ENCODE measurements at places on chromosomes 5 and 9.

GRCh38 chr9:100052375-100052774 is 46.4 kb downstream of the ERP44 start:
- no peak for DNase-seq

DNA sequence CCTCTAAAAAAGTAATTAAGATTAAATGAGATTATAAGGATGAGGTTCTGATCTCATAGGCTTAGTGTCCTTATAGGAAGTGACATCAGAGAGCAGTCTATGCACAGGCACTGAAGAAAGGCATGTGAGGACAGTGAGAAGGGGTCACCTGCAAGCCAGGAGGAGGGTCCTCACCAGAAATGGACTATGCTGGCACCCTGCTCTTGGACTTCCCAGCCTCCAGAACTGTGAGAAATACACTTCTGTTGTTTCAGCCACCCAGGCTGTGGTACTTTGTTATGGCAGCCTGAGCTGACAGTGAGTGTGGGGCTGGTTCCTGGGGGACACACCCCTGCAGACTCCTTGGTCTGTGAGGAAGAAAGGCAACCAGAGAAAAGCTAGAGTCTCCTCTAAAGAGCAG is 34.7 kb upstream of the IL6ST start:
- DNase-seq, result no peak

GRCh38 chr5:134100283-134101091 is 14.0 kb upstream of the TCF7 start:
- DNase-seq, result no peak

DNA sequence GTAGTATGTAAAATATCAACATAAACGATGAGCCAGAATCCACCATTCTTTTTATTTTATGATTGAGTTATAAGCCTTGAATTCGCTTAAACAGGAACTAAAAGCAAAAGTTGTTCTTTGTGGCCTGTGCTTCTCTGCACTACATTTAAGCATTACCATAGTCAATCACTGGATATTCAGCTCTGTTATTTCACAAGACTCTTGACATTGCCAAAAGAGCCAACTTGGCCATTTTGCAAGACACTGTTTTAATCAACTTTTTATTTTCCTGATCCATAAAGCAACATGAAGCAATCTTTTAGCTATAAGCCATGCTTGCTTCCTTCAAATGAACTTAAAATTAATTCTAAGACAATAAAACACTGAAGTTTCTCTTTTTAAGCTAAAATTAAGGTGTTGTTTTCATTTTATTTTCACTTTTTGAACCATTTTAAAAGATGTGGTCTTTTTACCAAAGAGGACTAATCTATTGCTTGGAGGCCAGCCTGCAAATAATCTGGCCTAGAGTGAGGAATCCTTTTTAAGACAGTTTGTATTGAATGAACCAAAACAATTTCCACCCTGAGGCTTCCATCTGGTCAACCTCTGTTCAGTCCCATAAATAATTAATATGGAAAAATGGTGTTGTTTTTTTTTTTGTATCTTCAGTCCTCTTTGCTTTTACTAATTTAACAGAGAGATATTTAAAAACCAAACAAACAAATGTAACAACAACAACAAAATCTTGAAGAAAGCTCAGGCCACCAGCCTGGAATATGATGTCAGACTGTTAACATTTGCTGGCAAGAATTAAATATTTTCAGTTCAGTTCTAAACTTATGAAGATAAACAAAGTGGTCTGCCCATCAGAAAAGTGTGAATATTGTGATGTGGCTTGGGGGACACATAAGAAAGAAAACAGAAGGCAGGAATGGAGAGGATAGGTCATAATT is 274.4 kb downstream of the MARCHF11 start:
- no peak for DNase-seq

DNA sequence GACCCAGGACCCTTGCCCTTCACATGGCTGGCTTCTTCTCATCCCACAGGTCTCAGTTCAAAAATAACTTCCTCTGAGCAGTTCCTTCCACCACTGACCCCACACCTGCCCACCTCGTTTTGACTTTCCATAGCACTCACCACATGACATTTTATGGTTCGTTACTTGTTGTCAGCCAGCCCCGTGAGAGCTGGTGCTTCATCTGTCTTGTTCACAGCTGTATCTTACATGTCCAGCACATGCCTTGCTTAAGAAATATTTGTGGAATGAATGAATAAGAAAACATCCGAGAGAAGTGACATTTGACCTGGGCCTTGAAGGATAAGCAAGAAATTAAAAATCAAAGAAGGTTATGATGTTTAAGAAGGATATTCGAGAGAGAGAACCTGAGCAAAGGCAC is 193.9 kb downstream of the RFK start:
- DNase-seq, result no peak

- DNase-seq, result no peak
Observed at GRCh38 chr9:22108581-22109370, 99.7 kb upstream of the CDKN2B start.

GRCh38 chr9:6917162-6917561 is 159.4 kb downstream of the KDM4C start:
- DNase-seq, result no peak

DNA sequence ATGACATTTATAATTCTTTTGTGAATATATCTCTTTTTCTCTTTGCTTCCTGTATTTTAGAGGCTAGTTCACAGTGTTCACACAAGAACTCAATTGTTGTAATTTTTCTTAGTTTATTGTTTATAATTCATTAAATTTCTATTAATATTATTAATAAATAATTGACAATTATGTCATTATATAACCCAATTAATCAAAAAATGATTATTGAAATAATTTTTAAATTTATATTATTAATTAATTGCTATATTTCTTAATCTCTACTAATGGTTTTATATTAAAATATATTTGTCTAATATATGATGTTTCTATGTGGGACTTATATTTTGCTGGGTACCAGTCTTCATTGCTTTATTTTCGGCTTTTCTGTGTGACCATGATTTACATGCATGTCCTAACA is 618.4 kb downstream of the CDH9 start:
- DNase-seq, result no peak

GRCh38 chr9:87233899-87234455 is 263.7 kb upstream of the DAPK1 start:
- DNase-seq, result no peak

GRCh38 chr9:106981396-106982287 is 118.7 kb downstream of the ZNF462 start:
- DNase-seq, result no peak

DNA sequence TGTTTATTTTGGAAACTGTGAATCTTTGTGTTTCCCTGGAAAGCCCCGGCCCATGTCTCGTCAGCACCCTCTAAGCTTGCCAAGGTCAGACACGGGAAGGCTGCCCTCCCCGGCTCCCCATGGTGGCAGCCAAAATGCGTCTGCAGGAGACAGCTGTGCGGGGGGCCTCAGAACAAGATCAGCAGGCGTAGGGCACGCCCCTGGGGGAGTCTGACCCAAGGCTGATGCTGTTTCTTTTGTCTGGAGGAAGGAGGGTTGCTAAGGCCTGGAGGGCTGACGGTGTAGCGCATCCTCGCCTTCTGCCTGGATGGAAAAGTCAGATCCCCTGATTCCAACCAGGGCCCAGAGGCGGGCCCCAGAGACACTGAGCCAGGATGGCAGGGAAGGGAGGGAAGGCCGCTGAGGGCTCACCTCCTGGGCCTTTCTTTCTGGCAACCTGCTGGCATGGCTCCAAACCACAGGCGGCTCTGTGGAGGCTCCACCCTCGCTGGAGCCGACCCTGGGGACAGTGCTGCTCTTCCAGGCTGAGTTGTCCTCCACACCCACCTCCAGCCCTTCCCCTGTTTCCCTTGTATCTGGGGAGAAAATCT is 57.2 kb downstream of the OLFM1 start:
- no peak for DNase-seq

GRCh38 chr5:77871946-77872345 is 95.8 kb upstream of the TBCA start:
- no peak for DNase-seq

DNA sequence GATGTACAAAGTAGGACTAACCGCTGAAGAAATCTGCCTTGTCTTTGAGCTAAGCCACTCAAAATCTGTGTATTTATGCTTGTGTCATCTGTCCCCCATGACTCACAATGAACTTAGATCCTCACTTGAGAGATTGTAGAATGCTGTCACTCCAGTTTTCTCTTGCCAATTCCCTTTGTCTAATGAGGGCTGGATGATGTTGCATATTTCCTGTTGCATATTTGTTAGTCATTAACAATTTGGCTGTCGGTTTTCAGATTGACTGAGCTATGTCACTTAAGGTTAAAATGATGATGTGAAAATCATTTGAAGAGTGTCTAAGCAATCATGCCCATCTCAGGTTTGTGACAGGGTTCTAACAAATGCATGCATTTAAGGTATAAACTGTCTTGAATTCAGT is 481.7 kb downstream of the CDH10 start:
- no peak for DNase-seq

- peak; percentile 53 for DNase-seq
Observed at GRCh38 chr5:848671-849111, 2.1 kb downstream of the ZDHHC11 start.

- DNase-seq, result no peak
Observed at GRCh38 chr9:117104716-117105495, 310.0 kb downstream of the ASTN2 start.

DNA sequence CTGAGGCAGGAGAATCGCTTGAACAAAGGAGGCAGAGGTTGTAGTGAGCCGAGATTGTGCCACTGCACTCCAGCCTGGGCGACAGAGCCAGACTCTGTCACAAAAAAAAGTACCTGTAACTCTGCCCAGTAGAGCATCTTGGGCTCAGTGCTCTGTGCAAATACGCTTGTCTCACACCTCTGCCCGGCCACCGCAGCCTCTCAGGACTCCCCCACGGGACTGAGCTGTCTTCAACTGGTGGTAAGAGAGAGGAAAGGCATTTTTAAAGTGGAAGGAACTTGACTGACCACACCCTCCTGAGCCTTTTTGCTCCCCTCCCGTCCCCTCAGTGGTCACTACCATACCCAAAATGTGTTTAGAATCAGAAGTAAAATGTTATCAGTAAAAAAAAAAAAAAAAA is 174.3 kb upstream of the PIK3R1 start:
- no peak for DNase-seq

DNA sequence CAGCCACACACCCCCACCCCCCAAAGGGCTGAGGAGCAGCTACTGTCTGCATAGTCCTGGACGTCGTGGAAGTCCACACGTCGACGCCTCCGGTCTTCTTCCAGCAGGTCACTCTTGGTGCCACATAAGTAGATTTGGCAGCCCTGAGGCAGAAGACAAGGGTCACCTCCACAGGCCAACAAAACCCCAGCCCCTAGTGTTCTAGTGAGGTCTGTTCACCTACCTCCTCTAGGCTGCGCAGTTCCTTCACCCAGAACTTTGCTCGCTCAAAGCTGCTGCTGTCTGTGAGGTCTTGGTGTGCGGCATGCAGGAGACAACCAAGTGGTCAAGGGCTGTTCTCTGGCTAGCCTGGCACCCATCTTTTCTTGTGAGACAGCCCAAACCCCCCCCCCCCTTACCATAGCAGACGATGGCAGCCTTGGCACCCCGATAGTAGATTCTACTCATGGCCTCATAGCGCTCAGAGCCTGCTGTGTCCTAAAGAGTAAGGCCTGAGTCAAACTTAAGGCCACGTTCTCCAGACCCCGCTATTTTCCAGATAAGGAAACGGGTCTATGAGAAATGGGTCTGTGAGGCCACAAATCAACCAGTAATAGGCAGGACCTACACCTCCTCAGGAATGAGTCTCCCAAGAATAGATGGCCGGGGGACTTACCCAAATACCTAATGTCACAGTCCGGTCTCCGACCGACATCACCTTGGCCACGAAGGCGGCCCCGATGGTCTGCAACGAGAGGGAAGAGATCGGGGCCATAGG is 987 bp downstream of the RAB24 start:
- DNase-seq, result no peak

DNA sequence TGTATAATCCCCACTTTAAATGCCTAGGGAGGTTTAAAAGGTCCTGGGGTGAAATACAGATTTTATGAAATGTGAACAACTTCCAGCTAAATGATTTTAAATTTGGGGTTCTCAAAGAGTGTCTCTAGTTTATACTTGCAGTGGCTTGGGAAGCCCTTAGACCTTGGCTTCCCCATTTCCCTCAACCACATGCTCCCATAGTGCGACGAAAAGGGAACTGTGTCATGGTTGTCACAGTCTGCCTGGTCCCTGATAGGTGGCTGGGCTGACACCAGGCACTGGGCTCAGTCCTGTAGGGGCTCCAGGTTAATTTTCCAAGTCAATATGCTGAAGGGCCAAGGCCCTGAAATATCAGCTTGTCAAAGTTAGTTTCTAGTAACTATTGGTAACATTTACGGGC is 10.4 kb upstream of the CXCL14 start:
- peak; percentile 23 for DNase-seq

GRCh38 chr9:92661127-92661526 is 8.8 kb downstream of the IPPK start:
- no peak for DNase-seq

DNA sequence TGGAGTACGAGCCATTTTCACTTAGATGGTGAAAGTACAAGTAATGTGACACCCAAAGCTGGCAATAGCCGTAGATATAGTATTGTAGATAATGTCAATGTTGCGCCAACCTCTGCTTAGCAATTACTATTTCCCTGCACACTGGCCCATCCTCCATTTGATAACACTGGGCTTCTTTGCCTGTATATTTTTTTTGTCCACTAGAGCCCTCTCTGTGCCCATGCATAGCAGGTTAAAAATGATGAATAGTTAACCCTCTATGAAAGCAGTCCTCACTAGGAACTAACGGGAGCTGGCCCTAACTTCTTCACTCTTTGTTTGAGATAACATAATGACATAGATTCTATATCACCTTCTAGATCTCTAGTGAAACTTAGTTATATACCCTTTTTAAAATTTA is 416.8 kb downstream of the TUSC1 start:
- DNase-seq, result no peak

GRCh38 chr5:9166202-9167112 is 379.4 kb downstream of the SEMA5A start:
- no peak for DNase-seq

DNA sequence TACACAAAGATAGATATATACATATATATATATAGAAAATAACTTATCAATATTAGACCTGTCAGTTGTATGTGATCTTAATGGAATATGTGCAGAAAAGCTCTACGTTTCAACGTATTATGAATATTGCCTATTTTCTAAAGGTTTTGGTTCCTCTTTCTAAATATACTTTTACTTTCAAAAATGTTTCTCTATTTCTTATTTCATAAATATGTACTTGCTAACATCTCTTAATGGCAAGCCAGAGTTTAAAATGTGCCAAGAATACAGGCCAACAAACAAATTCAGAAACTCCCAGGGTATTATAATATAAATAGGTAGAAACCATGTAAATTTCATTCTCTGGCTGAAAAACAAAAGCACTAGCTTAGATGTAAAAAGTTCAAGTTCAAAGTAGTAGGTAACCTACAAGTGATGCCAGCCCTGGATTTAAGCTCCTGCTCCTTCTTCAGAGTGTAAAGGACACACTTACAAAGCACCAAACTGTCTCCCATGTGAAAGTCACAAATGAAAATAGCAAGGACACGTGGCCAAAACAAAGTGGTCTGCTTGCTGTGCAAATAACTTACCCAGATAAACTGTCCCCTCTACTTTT is 685.1 kb upstream of the DMAC1 start:
- no peak for DNase-seq

- DNase-seq, result no peak
Observed at GRCh38 chr5:34686762-34687268, 30.7 kb downstream of the RAI14 start.
